ENCODE measurements at places on chromosomes 1 and 21. TPM values are rescaled to one million over a fixed set of nuclear protein-coding genes. Genes with fewer than 3 reads are reported as not detected.
A peak's percentile ranks its signal among the peaks of the same experiment; 100 is the strongest.

DNA sequence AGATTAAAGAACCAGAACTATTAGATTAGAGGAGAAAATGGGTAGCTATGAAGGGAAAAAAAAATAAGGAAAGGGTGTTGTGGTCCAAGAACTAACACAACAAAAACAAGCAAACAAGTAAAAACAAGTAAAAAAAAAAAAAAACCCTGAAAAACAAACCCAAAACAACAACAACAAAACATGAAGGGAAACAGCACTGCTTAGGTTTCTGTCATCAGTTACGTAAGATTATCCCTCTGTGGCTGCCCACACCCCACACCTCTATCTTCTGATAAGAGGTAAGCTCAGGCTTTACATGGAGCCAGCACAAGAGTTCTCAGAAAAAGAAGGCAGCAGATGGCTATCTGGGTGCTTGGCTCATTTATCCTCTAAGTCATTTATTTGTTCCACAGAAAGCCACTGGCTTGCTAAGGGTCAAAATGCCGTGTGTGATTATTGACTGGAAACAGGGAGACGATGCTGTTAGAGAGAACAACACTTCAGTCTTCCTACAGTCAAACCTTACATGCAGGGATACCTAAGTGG lies 57.5 kb downstream of the KIAA0319L start:
- no peak overlapping the region for H3K27ac ChIP-seq
- no peaks in the 10 kb centered on the region for H3K27me3 ChIP-seq
- no peak overlapping the region for H3K4me3 ChIP-seq
- no peak for DNase-seq
- H3K4me1 ChIP-seq = no peaks in the 10 kb centered on the region
- peaks cover 16% of the 10 kb centered on the region for H3K36me3 ChIP-seq

DNA sequence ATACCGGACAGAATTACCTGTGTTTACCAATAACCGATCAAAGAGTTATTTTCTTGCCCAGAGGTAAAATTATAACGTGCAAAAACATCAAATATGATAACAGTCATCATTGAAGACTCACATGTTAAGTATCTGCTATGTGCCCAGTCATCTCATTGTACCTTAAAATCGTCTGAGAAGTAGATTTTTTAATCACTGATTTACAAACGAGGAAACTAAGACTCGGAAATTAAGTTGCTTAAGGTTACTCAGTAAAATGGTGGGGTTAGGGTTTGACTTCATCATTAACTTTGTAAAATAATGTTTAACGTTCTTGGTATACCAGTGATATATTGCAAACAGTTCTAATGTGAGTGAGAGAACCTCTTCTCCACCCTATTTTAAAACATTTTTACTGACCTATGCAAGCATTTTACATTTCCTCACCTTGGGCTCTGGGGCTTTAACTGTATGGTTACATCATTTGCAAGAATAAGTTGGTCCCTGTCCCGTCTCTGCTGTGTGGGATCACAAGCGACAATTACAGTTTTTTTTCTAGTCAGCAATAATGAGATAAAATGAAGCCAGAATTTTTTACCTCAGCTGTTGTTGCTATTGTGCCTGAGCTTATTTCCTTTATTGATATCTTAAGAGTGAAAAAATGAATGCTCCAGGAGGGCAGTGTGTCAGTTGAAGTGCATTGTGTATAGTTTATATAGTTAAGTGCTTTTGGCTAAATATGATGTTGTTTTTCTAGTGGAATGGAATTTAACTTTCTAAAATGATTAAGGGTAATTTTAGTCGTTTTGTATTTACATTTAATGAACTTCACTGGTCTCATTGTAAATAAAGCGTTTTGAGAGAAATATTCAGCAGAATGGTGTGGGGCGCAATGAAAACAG lies 2.7 kb downstream of the RPRD2 start:
- no peaks in the 10 kb centered on the region for H3K27me3 ChIP-seq
- DNase-seq = no peak
- peaks cover 16% of the 10 kb centered on the region for H3K4me1 ChIP-seq
- H3K27ac ChIP-seq = peak overlapping the region; percentile 97

PLA2G2D gene
- not detected for total RNA-seq

DNA sequence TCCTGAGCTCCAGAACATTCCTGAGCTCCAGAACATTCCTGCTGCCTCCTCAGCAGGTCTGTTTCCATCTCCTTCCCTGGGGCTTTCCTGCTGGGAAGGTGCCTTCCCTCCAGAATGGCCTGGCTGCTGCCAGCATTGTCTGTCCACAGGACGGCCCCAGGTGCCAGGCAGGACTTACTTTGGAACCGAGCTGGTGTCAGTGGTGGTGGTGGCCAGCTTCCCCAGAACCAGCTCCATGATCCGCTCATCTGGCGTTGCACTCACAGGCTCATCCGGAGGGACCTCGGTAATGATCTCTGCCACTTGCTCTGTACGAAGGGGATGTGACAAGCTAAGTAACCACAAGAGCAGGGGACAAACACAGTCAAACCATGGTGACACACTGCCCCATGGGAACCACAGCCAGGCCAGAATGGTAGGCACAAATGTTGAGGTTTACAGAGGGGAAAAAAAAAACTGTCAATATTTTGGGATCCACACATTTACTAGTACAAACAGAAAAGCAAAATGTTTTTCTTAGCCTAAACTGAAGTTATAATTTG lies 41.3 kb downstream of the PRDM15 start:
- H3K4me1 ChIP-seq = no peaks in the 10 kb centered on the region
- no peak overlapping the region for H3K27ac ChIP-seq
- no peak for DNase-seq
- H3K36me3 ChIP-seq = peaks cover 30% of the 10 kb centered on the region
- H3K4me3 ChIP-seq = no peak overlapping the region

DNA sequence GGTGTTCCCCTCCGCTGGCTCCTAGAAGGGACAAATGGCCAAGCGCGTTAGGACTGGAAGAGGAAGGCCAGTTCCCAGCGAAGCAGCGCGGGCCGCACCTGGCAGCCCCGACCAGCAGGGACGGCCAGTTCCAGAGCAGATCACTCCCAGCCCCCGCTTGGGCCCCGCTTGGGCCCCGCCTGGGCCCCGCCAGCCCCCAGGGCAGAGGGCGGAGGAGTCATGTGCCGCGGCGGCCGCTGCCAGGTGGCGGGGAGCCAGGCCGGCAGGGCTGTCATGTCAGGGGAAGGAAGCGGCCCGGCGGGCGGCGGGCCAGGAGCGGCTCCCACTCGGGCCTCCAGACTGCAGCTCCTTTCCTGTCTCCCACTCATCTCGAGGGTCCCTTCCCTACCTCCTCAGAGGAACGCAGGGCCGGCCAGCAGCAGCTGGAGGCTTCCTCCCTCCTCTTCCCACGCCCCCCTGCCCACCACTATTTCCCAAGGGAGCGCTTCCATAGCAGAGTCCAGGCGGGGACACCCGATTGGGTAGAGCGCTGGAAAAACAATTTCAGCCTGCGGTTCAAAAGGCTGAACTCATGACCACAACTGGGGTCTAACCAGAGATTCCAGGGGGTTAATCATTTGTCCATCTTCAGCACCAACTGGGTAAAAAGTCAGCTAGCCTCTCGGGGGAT lies 16.5 kb downstream of the ZNF697 start:
- H3K27ac ChIP-seq = no peak overlapping the region
- peaks cover 18% of the 10 kb centered on the region for H3K36me3 ChIP-seq
- H3K4me3 ChIP-seq = no peak overlapping the region
- H3K4me1 ChIP-seq = peaks cover 45% of the 10 kb centered on the region
- DNase-seq = no peak

GRCh38 chr1:213284626-213285025 lies 233.6 kb downstream of the RPS6KC1 start:
- DNase-seq = no peak
- no peaks in the 10 kb centered on the region for H3K27me3 ChIP-seq
- no peak overlapping the region for H3K4me3 ChIP-seq
- no peaks in the 10 kb centered on the region for H3K36me3 ChIP-seq
- H3K27ac ChIP-seq = no peak overlapping the region
- H3K4me1 ChIP-seq = peaks cover 4% of the 10 kb centered on the region

LRRC71 gene
- not detected for total RNA-seq

DNA sequence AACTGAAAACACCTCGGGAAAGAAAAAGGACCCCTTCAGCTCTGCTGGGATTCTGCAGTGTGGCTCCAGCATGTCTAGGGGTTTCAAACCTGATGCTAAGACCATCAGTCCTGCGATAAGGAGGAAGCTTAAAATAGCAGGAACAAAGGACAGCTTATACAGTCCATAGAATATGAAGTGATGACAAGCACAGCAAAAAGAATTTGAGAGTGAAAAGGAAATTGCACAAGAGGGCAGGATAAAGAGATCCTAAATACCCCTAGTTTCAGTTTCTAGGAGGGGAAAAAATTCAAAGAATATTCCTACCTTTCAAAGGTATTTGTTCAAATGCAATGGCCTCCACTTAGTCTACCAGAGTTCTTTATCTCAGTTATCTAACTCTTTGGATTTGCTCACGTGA lies 171.4 kb downstream of the TGFB2 start:
- H3K27me3 ChIP-seq = peaks cover 8% of the 10 kb centered on the region
- H3K36me3 ChIP-seq = no peaks in the 10 kb centered on the region
- peaks cover 16% of the 10 kb centered on the region for H3K4me1 ChIP-seq
- DNase-seq = no peak
- no peak overlapping the region for H3K27ac ChIP-seq

DNA sequence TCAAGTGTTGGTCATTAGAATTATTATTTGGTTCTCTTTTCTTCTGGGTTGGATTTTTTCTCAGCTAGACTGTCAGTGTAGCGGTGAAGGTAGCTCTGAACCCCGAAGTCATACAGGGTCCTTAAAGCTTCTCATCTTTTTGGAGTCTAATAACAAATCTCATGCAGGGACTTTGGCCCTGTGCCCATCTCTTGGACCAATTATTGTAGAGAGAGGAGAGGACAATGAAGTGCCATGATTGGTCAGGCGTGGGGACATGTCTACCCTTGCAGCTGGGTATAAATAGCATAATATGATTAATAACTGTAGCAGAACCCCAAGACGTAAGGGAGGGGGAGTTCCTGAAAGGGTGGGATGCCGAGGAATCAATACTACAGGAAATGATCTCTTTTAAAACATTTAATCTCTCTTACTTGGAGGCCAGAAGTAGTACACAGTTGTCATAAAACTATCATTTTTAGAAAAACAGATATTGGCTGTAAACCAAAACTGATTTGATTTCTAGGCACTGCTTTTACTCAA lies 8.8 kb downstream of the MAGI3 start:
- peaks cover 30% of the 10 kb centered on the region for H3K4me1 ChIP-seq
- no peaks in the 10 kb centered on the region for H3K36me3 ChIP-seq
- no peaks in the 10 kb centered on the region for H3K27me3 ChIP-seq
- H3K27ac ChIP-seq = no peak overlapping the region
- DNase-seq = no peak

GRCh38 chr1:160836981-160837557 lies 25.6 kb downstream of the CD244 start:
- H3K27ac ChIP-seq = no peak overlapping the region
- H3K4me1 ChIP-seq = no peaks in the 10 kb centered on the region
- no peak overlapping the region for H3K4me3 ChIP-seq
- peaks cover 4% of the 10 kb centered on the region for H3K27me3 ChIP-seq

SLC2A5 gene
- total RNA-seq = 2.7 TPM

DNA sequence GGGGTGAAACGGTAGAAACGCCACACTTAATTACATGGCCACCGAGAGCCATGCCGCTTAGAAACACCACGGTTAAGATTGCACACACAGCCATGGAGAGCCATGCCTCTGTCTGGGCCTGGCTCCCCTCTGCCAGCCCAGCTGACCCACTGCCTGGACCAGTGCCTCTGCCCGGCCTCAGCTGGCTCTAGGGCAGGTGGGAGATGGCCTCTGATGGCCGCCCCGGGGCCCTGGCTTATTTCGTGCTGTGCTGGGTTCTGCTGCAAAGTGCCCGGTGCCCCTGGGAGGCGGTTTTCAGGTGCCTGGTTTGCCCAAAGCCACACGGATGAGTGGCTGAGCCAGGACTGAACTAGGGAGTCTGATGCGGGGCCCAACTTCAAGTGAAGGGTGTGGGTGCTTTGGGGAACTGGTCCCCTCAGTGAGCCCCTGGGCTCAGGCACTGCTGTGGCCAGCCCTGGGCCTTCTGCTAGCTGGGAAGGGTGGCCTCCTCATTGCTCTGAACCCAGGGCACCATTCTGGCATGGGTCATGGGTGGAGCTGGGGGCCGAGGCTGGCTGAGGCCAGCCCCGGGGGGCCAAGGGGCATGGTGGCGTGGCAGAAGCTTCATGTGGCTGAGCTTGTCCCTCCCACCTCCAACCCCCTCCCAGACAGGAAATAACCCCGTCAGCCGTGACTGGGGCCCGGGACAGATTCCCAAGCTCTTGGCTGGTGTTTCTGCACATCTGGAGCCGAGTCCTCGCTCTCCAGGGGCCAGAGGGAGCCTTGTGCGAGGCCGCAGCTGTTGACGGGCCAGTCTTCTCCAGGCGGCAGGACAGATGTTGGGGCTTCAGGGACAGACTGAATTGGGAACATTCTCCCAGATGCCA lies 1.9 kb upstream of the GPR153 start:
- peaks cover 6% of the 10 kb centered on the region for H3K4me1 ChIP-seq
- no peaks in the 10 kb centered on the region for H3K36me3 ChIP-seq
- DNase-seq = no peak

GRCh38 chr1:17167041-17167785 lies 37.7 kb upstream of the PADI1 start:
- H3K4me1 ChIP-seq = no peaks in the 10 kb centered on the region
- H3K27ac ChIP-seq = no peak overlapping the region
- peaks cover 6% of the 10 kb centered on the region for H3K27me3 ChIP-seq
- peak; percentile 32 for DNase-seq
- H3K36me3 ChIP-seq = no peaks in the 10 kb centered on the region

DNA sequence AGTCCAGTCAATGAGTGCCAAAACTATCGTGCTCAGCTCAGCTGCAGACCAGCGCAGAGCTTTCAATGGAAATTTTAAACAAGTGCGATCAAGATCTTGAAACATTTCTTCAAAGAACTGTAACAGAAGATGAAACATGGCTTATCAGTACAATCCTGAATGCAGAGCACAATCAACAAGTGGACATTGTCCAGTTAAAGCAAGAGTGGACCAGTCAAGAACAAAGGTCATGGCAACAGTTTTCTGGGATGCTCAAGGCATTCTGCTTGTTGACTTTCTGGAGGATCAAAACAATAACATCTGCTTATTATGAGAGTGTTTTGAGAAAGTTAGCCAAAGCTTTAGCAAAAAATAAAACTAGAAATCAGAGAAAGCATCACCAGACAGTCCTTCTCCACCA lies 374.2 kb downstream of the SETD4 start:
- H3K27me3 ChIP-seq = peaks cover 29% of the 10 kb centered on the region
- no peak overlapping the region for H3K4me3 ChIP-seq
- no peaks in the 10 kb centered on the region for H3K36me3 ChIP-seq
- H3K4me1 ChIP-seq = no peaks in the 10 kb centered on the region
- no peak for DNase-seq
- H3K27ac ChIP-seq = no peak overlapping the region

- H3K27me3 ChIP-seq = peaks cover 4% of the 10 kb centered on the region
- H3K36me3 ChIP-seq = peaks cover 3% of the 10 kb centered on the region
- H3K4me1 ChIP-seq = peaks cover 8% of the 10 kb centered on the region
- no peak overlapping the region for H3K4me3 ChIP-seq
- peak overlapping the region; percentile 54 for H3K27ac ChIP-seq
Measured at GRCh38 chr1:186183970-186184628, 191.0 kb downstream of the TPR start.
